ENCODE measurements at places on chromosomes 13 and 19. TPM values are rescaled to one million over a fixed set of nuclear protein-coding genes. Genes with fewer than 3 reads are reported as not detected.
A peak's percentile ranks its signal among the peaks of the same experiment; 100 is the strongest.

DNA sequence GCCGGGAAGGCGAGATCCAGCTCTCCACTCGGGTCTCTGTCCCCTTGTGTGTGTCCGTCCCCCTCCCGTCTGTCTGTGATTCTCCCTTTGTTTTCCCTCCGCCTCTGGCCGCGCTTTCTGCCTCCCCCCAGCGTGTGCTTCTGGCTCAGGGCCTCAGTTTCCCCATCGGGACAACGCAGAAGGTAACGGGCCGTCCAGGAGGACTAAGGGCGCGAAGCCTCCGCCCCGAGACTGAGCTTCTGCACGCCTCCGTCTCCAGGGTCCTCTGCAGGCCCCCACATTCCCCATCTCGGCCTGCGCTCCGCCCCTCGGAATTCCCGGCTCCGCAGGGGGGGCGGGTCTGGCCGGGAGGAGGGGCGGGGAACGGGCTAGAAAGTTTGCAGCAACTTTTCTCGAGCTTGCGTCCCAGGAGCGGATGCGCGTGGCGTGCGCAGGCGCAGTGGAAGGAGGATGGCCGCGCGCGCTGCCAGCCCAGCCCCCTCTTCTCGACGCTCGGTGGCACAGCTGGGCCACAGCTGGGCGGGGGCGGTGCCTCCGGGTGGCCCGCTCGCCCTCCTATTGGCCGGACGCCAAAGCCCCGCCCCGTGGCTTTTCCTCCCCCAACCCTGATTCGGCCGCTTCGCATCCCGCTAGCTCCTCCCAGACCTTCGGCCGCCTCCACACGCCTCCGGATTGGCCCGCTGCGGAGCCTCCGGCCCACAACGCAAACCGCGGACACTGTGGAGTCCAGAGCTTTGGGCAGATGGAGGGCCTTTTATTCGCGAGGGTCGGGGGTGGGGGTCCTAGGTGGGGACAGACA is at the start of gene SIX5:
Gene SIX5, minus strand, starts transcription at position 269 of the 799 bp plus-strand sequence. CDS start 408 bp downstream, outside the sequence.
- peaks cover 31% of the 10 kb centered on the region for H3K4me1 ChIP-seq
- H3K36me3 ChIP-seq, result no peaks in the 10 kb centered on the region
- H3K27me3 ChIP-seq, result no peaks in the 10 kb centered on the region
- peak; percentile 99 for DNase-seq
- H3K4me3 ChIP-seq, result peak within 1 kb of the TSS; percentile 65

LAIR2 gene
- not detected for polyA plus RNA-seq

DNA sequence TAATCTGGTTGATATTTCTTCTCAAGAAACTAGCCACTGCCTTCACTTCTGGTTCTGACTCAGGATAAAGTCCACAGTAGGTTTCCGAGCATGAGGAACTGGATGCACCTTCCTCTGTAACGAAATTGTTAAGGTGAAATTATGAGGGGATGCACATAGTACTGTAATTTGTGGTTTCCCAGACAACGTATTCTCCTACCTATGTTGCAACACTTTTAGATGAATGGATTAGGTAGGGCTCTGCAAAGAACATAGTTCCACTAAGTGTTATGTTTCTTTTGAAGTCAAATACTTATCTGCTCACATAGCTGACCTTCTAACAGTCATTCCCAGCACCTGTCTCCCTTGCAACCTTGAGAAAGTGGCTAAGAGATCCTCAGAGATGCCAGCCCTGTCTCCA is 5.7 kb upstream of the ZC3H13 start:
- no peaks in the 10 kb centered on the region for H3K27me3 ChIP-seq
- H3K27ac ChIP-seq, result no peak overlapping the region
- H3K4me1 ChIP-seq, result peaks cover 5% of the 10 kb centered on the region
- DNase-seq, result no peak
- H3K36me3 ChIP-seq, result no peaks in the 10 kb centered on the region
- H3K4me3 ChIP-seq, result no peak overlapping the region

DNA sequence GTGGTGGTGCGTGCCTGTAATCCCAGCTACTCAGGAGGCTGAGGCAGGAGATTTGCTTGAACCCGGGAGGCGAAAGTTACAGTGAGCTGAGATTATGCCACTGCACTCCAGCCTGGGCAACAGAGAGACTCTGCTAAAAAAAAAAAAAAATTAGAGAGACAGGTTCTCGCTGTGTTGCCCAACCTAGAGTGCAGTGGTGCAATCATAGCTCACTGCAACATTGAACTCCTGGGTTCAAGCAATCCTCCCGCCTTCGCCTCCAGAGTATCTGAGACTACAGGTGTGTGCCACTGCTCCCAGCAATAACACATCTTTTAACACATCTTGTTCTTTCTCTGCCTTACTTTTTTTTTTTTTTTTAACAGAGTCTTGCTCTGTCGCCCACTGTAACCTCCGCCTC is 32.7 kb downstream of the CLEC17A start:
- no peaks in the 10 kb centered on the region for H3K27me3 ChIP-seq
- no peak overlapping the region for H3K4me3 ChIP-seq
- no peak for DNase-seq
- no peaks in the 10 kb centered on the region for H3K4me1 ChIP-seq
- no peak overlapping the region for H3K27ac ChIP-seq
- no peaks in the 10 kb centered on the region for H3K36me3 ChIP-seq

DNA sequence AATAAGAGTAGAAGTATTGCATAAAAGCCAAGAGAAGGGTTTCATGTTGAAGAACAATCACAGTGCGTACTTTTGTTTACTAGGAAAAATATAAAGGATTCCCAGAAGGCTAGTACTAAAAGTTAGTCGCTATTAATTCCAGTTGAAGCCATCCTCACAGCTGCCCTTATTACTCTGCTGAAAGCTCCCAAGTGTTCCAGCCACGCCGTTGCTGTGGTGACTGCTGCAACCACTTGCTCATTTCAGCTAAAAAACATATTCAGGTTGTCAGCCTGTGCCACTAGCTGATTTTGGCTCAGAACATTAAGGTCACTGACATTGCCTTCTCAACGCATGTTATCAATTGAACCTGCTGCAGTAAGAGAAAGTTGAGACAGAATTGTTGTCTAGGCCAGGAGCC is 87.1 kb upstream of the FNDC3A start:
- H3K27ac ChIP-seq, result no peak overlapping the region
- H3K4me3 ChIP-seq, result no peak overlapping the region
- H3K27me3 ChIP-seq, result no peaks in the 10 kb centered on the region
- H3K4me1 ChIP-seq, result peaks cover 4% of the 10 kb centered on the region
- no peak for DNase-seq

All from hepatocyte (in vitro differentiated cells).